ENCODE measurements at places on chromosomes 12 and 14.

DNA sequence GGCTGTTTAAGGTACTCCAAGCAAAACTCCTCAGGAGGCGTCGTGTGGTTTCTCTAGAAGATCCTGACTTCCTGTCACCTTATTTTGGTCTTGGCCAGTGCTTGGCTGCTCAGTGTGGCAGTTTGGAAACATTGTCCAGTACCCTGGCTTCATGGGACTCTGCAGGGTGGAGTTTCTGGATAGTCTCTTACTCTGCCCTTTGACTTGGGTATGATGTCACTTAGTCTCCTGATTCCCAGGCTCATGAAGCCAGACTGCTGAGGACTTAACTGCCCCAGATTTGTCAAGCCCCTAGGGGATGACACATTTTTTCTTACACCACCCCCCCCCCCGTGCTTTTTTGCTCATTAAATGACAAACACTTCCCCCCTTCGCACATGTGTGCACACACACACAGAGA lies 82.7 kb downstream of the ADCK1 start:
- DNase-seq, result no peak

DNA sequence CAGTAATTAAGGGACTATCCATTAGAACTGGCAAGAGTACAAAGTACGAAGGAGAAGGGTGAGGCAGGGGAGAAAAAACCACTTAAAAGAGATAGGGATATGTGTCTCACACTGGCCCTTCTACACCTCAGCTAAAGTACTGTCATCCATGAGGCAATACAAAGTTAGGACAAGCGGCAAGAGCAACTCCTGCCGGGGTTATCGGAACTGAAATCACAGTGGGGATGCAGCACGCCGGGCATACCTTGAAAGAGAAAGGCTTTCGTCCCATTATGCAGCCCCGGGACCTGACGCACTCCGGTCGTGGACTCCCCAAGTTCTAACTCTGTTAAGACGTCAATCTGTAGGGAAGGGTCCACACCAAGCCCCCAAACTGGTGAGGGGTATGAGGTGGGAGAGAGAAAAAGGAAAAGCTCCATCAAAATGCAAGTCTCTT lies 1.1 kb downstream of the NELL2 start:
- peak; percentile 42 for DNase-seq

- DNase-seq, result no peak
Measured at GRCh38 chr14:88354358-88354757, 31.1 kb upstream of the SPATA7 start.

DNA sequence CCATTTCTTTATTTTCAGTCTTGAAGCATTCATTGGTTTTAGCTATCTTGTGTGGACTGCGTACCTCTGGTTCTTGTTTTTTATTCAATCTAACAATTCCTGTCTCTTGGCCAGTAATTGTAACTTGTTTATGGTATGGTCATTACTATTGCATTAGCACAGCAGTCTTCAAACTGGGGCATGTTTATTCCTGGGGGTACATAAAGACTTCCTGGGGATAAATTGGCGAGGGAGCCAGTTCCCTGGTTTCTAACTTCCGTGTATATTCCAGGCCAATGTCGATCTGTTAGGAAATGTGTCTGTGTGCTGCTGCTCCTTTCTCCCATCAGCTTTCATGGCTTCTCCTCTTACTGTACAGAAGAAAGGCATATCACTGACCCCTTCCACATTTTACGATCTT lies 13.7 kb upstream of the EVL start:
- no peak for DNase-seq

GRCh38 chr12:112236386-112236785 lies 111.0 kb downstream of the TRAFD1 start:
- no peak for DNase-seq

DNA sequence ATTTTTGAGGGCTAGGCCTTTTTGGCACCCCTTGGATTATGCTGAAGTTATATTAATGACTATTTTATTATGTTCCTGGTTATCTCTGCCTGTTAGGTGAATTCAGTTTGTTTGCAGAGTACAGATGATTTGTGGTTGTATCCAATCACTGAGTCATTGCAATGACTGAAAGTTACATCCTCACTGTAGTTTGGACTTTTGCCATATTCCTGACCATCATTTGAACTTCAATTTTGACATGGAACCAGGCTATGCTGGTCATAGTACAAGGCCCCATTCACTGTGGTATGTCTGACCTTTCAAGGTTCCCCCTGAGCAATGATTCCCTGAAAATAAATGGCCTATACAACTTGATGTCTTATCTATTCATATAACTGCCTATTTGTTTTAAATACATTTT lies 621.0 kb downstream of the CCER1 start:
- no peak for DNase-seq

DNA sequence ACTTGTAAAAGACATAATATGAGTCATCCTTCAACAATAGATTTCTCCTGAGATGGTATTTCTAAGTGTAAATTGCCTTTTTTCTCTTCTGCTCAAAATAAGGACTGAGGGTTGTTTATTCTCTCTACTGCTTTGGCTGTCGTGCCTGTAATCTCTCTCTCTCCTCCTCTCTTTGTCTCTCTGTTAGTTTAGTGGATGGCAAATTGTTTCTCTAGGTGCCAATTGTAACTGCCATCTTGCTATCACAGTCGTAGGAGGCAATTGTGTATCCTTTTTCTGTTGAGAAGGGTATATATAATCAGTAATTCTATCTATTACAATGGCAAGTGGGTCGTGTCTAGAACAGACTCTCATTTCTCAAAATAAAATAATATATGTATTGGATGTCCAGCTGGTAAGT lies 545.0 kb upstream of the FBXO33 start:
- DNase-seq, result no peak

GRCh38 chr12:113232840-113233585 lies 11.7 kb downstream of the TPCN1 start:
- DNase-seq, result peak; percentile 81

DNA sequence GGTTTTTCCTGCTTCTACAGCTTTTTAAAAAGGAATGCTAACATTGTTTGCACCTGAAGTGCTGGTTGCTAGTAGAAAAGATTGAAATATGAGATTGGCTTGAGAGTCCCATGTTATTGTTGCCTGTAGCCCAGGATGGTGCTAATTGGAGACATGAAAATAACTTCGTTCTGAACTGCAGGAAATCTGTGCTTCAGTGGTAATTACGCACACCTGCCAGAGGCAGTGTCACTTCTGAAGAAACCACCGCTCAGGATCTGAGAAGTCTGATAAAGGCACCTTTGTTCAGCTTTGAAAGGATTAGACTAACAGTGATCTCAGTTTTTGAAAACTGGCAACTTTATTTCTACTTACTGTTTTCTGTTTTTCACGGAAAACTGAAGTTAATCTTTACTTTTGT lies 15.5 kb upstream of the ATP6V0A2 start:
- DNase-seq, result no peak

DNA sequence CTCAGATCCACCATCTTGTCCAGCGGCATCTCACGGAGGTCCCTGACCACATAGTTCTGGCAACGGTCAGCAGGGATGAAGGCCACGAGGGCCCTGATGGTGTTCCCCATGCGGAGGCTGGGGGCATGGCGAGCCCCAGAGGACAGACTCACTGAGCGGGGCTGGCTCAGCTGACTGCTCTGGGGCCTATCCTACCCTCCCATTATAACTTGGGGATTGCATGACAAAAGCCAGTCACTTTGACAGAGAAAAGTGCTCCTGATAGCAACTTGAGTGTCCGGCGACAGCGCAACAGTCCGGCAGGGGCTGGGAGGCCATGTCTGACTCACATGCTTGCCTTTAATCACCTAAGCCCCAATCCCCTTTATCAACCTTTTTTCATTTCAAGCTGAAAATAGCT lies at the start of gene LRRC10:
Gene LRRC10, minus strand, starts transcription at position 179 of the 400 bp plus-strand sequence. Its CDS starts 69 bp downstream, at position 110.
- no peak for DNase-seq

DNA sequence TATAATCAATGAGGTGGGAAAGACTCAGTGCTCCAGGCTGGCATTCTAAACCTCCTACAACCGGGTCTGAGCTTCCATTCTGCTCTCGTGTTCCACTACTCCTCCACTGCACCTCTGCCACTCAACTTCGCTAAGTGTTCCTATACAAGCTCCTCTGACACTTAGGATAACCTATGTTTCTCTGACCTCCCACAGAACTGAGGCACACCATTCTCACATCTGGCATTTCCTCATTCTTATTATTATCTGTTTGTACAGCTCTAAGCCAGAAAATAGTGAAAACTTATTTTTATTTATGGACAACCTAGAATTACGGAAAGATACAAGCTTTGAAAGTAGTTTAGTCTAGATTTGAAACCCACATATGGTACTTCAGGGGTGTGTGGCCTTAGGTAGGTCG lies 127.0 kb downstream of the MED13L start:
- no peak for DNase-seq

DNA sequence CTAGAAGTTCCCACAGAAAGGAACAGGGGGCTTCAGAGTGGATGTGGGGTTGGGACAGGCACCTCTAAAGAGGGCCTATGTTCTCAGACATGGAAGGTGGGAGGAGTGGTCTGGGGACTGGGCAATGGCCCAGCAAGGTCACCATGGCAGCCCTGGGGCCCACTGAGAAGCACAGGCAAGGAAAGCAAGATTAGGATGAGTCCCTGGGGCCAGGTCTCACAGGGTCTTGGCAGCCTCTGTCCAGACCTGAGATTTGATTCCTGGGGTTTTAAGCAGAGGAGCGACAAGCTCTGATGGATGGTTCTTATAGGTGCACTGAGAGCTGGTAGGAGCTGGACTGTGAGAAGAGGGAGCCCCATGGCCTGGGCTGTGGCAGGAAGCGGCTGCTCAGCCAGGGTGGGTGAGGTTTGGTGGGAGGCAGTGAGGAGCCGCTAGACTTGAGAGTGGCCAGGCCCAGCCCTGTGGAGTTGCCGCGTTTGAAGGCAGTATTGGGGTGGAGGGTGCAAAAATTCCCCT lies 44.0 kb downstream of the DLK1 start:
- no peak for DNase-seq

- DNase-seq, result no peak
Measured at GRCh38 chr14:98280436-98280835, 991.6 kb downstream of the BCL11B start.

DNA sequence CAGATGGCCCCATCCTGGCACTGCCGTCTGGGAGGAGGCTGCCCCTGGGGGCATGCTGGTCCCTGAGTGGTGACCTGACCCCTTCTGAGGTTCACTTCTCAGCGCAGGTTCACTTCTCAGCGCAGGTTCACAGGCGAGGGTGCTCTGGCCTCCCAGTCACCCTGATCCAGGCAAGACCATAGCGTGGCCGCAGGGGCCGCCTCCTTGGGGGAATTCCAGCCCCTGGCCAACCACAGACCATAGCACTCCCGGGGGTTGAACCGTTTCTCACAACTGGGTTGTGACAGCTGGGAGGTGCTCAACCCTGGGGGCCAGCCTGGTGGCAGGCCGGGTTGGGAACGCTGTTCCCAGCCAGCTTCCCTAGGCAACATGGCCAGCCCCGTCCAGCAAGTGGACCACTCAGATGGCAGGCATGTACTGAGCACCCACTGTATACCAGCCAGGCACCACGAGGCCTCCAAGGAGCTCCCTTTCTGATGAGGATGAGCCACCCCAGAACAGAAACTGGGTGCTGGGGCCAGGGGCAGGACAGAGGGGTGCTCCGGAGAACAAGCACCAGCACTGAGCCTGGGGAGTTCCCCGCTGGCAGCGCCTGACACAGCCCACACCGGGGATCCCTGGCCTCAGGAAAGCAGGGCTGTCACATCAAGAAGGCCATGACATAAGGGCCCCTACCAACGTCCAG lies 28.3 kb upstream of the ZFP36L1 start:
- no peak for DNase-seq

GRCh38 chr12:25839470-25839869 lies 119.0 kb upstream of the RASSF8 start:
- no peak for DNase-seq

DNA sequence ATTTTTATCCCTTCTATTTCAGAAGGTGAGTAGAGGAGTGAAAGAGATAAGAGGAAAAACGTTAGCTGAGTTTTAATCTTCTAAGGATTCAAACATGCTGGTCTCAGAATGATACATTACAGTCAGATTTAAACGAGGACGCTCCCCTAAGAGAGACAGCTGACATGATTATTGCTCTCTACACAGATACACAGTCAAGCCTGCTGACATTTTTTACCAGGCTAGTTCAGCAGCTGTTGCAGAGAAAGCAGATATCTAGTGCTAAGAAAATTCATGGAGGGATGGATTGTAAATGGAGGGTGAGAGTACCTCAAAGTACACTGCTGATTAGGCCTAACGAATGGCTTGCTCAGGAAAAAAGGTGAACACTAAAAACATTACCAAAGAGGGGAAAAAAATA lies 31.9 kb upstream of the SOS2 start:
- no peak for DNase-seq

GRCh38 chr14:53432378-53432802 lies 279.3 kb upstream of the DDHD1 start:
- DNase-seq, result no peak

- no peak for DNase-seq
Measured at GRCh38 chr14:53367644-53368026, 214.5 kb upstream of the DDHD1 start.

GRCh38 chr14:96801931-96802330 lies 4.7 kb downstream of the VRK1 start:
- no peak for DNase-seq

GRCh38 chr12:28409892-28410291 lies 219.6 kb downstream of the CCDC91 start:
- DNase-seq, result no peak

DNA sequence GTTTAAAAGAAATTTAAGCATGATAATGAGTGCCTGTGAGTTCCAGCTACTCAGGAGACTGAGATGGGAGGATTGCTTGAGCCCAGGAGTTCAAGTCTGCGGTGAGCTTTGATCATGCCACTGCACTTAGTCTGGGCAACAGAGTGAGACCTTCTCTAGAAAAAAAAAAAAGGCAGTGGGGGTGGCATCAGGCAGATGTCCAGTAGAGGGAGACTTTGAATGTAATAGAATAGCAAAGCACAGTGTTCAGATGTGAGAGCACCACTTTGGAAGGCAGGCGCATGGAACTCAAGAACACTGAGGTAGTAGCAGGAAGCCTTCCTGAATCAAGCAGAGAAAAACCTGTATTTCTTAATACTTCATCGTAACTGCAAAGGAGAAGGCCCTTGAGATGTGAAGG lies 394.5 kb upstream of the GARIN6 start:
- DNase-seq, result no peak

DNA sequence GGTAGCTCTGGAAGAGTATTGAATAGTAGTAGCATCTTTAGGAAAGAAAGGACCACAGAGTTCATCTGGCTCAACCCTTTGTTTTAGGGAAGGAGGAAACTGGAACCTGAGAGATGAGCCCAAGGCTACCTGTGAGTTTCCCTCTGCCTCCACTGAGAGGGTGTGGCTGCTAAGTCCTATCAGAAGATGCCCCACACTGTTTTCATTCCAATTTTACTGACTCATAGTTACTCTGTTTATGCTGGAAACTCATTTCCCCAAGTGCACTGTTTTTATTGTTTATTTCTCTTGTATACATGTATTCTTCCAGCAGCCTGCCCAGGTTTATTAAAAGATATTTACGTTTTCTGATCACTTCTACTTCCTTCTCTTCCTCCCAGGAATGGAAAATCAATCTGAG lies 127.4 kb upstream of the ARHGAP5 start:
- DNase-seq, result no peak
